ENCODE measurements at places on chromosomes 12 and 14.

- no peak overlapping the region for H3K27ac ChIP-seq
- no peak overlapping the region for H3K4me3 ChIP-seq
- DNase-seq: no peak
- no peaks in the 10 kb centered on the region for H3K36me3 ChIP-seq
- peaks cover 4% of the 10 kb centered on the region for H3K4me1 ChIP-seq
These were observed 244.2 kb downstream of the KSR2 start for GRCh38 chr12:117724543-117724942.

- no peaks in the 10 kb centered on the region for H3K27me3 ChIP-seq
- H3K27ac ChIP-seq: no peak overlapping the region
- no peaks in the 10 kb centered on the region for H3K36me3 ChIP-seq
- no peak for DNase-seq
- H3K4me3 ChIP-seq: no peak overlapping the region
These were observed 26.0 kb upstream of the LTBP2 start for GRCh38 chr14:74638066-74638465.

DNA sequence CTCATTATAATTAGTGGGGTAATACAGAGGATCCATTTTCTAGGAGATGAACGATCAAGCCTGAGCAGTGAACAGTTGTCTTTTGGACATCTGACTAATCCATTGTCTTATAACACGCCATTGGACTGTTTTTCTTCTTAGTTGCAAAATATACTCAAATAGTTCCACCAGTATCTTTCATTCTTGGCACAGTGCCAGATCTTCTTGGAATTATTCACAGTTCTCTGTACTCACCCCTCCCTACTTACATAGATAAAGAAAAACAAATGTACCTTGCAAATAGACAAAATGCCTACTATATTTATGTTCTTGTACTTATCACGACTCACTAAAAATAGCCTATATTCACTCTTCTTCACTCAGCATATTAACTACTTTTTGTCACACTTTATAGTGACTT is 3.8 kb downstream of the CBLN3 start:
- no peaks in the 10 kb centered on the region for H3K4me1 ChIP-seq
- H3K27me3 ChIP-seq: peaks cover 66% of the 10 kb centered on the region
- H3K27ac ChIP-seq: no peak overlapping the region
- DNase-seq: no peak

DNA sequence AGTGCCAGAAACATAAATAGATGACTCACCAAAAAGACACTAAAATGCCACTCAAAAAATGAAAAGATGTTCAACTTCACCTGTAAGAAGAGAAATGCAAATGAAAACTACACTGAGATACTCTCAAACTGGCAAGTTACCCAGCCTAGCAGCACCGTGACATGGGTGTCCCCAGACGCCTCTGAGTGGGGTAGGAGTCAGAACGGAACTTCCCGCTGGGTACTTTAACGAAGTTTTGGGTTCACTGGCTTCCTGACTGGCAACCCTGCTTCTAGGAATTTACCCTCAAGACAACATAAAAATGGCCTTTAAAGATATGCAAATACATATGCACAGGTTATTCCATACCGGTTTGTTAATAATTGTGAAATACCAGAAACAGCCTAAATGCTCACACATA is 52.6 kb downstream of the RIMBP2 start:
- no peaks in the 10 kb centered on the region for H3K36me3 ChIP-seq
- H3K27me3 ChIP-seq: no peaks in the 10 kb centered on the region
- H3K4me3 ChIP-seq: no peak overlapping the region
- no peak overlapping the region for H3K27ac ChIP-seq
- H3K4me1 ChIP-seq: no peaks in the 10 kb centered on the region
